Glomerular endothelial cell (primary cell): ENCODE measurements at places on chromosomes 4 and X. TPM values are rescaled to one million over a fixed set of nuclear protein-coding genes. Genes with fewer than 3 reads are reported as not detected.

TBX22 gene
- not detected in 2 replicates for total RNA-seq

GRCh38 chr4:5704276-5704675 lies 4.1 kb downstream of the EVC2 start:
- DNase-seq, result no peak

DNA sequence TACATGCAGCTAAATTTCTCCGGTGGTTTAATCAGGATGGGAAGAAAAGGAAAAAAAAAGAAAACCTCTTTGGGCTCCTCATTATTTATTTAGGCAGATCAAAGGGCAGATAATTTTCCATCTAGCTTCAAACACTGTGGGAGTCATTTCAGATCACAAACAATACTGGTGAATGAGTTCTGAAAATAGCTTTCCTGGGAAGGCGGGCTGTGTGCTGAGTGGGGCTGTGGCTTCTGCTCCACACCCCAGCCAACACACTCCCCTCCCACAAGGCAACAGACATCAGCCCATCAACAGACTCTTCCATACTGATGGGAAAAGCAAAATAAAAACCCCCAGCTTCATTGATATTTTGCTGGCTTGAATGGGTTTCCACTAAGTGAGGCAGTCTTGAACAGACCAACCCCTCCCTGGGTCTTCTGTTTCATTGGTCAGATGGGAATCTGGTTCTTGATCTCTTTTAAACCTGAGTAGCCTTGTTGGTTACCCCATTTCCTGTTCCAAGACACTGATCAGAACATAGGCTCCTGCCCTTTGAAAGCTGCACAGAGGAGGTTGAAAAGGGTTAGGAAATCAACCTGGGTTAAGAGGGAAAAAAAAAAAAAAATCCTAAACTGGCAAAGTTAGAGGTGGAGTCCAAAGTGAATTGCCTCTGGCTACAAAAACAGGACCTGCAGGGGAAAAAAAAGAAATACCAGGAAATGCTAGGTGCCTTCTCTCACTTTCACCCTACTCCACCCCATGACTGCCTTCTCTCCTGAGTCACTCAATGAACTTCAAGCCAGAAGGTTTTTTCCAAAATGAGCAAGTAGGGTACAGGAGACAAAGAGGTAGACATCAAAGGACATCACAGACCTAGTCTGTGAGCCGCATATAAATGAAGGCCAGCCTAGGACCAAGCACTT lies 20.0 kb downstream of the AMOT start:
- no peak for DNase-seq

- DNase-seq, result no peak
Observed at GRCh38 chr4:10496200-10496599, 39.0 kb upstream of the ZNF518B start.

GRCh38 chrX:129043138-129043537 lies 480.2 kb downstream of the SMARCA1 start:
- no peak for DNase-seq

PCDH10 gene
- total RNA-seq, result 1.3 and 11.2 TPM in 2 replicates

ODAPH gene
- 1.0 TPM in 1 of 2 replicates, not detected in the other for total RNA-seq

ARHGAP36 gene
- not detected in 2 replicates for total RNA-seq

SLC38A5 gene
- total RNA-seq, result 2.6 and 8.3 TPM in 2 replicates

H2BW2 gene
- total RNA-seq, result not detected in 2 replicates

DNA sequence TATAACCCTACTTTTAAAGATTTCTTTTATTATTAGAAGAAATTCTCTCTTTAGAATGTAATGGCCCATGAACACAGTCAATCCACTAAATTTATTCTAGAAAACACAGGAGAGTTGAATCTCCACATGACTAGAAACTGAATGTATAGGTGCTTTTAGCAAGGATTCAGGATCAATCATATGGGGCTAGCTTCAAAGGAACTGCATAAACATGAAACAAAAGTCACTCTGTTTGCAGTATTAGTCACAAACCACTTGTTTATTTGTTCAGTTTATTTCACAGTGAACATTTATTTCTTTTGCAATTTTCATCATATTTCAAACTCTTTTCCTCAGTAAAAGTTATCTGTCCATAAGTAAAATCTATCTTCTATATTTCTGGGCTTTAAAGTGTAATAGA lies 1604.6 kb downstream of the PCDH18 start:
- DNase-seq, result no peak

SLC4A4 gene
- 0.58 and 0.76 TPM in 2 replicates for total RNA-seq

DNA sequence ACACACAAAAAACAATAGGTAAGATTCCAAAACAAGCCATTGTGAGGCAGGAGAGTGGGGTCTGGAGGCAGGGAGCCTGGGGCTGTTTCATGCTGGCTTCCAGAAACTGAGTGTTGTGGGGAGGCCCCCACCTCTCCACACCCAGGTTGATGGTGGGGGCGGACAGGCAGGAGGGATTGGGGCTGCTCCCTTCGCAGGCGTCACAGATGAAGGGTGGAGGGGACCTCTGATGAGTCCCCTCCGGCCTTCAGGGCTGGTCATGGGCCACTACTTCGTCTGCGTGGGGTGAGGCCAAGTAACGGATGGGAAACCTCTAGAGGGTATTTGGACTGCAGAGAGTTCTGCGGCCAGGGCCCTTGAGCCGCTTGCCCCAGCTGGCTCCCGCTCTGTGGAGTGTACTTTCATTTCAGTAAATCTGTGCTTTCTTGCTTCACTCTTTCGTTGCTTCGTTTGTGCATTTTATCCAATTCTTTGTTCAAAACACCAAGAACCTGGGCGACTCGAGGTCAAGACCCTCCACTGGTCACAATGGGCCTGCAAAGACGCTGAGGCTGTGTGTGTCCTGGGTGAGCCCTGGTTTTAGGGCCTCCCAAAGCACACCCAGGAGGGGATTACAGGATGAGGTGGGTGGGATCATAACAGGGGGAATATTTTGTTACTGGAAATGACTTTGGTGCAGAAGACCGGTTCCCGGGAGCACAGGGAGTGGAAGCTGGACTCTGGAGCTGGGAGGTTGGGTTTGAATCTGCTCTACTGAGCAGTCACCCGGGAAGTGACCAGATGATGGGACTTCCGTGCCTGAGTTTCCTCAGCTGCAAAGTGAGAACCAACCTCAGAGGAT lies 83.7 kb upstream of the ADRA2C start:
- DNase-seq, result no peak

DNA sequence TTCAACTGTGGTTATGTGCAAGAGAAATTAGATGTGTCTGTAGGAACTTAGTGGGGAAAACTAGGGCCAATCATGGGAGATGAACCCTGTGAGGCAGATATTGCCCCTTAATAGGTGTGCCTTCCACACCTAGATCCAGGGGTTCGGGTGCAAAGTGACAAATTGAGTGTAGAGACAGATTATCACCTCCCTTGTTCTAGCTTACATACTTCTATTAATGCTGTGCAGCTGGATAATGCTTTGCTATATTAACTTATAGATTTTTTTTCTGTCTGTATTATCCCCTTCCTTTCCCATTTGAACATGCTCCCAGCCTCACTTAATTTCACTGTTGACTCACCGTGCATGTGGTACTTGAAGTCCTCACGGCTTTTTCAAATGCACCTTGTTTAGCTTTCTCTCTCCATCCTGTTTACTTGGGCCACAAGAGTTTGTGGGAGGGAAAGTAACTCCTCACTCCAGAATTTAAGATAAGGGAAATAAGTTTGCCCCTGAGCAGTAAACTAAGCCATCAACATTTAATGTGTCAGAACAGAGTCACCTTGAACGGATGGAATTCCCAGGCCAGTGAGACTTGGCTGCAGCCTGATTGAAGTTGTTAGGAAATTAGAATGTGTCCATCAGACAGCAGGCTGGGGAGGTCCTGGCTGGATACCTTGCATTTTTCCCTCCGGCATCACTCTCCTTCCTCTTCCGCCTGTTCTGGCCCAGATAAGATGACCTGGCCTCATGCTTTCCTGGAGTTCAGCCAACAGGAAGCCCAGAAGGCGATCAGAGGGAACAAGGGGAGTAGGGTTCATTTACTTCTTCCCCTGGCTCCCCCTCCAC lies 478.4 kb downstream of the BCOR start:
- peak; percentile 25 for DNase-seq

DNA sequence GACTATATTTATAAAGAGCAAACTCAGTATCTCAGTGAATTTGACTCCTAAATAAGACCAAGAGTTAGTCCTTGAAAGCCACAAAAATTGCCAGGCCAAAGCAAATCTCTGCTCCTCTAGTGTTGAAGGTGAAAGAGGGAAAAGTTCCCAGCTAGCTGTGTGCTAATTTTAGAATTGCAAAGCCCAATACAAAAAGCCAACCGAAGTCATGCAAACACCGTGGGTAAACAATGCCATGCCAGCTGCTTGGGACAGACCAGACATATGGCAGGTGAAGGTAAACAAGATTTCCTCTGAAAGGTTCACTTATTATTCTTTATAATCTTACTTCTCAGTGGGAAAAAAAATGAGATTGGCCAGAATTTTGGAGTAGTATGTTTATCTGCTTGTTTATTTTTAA lies 80.5 kb upstream of the LNX1 start:
- no peak for DNase-seq

DNA sequence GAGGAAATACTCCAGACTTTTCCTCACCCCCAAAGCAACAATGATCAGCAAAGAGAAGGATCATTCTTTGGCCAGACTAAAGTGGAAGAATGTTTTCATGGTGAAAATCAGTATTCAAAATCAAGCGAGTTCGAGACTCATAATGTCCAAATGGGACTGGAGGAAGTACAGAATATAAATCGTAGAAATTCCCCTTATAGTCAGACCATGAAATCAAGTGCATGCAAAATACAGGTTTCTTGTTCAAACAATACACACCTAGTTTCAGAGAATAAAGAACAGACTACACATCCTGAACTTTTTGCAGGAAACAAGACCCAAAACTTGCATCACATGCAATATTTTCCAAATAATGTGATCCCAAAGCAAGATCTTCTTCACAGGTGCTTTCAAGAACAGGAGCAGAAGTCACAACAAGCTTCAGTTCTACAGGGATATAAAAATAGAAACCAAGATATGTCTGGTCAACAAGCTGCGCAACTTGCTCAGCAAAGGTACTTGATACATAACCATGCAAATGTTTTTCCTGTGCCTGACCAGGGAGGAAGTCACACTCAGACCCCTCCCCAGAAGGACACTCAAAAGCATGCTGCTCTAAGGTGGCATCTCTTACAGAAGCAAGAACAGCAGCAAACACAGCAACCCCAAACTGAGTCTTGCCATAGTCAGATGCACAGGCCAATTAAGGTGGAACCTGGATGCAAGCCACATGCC lies 89.7 kb downstream of the TET2 start:
- no peak for DNase-seq

- DNase-seq, result no peak
Observed at GRCh38 chr4:11436673-11437072, 8.0 kb upstream of the HS3ST1 start.

- DNase-seq, result no peak
Observed at GRCh38 chr4:24337451-24338190, 246.7 kb downstream of the DHX15 start.

GRCh38 chrX:131066237-131066636 lies 8.1 kb downstream of the ARHGAP36 start:
- no peak for DNase-seq

GRCh38 chrX:69255441-69256290 lies 90.4 kb upstream of the PJA1 start:
- DNase-seq, result no peak

DNA sequence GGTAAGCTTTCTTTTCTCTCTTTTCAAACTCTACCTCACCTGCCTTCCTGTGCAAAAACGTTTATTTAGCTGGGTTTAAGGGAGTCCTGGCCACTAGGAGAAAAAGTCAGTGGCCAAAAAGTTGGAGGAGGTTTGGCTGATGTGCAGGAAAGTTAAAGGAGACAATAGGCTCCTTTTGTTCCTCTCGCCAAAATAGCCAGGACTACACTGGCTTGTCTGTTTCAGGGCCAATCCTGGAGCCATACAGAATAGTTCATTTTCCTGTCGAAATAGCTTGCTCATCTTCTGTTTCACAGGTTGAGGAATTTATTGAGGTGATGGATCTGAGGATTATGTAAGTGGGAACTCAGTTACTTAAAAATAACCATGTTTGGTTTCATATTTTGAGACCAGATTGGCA lies 423 bp downstream of the HEPH start:
- no peak for DNase-seq
